Endothelial cell of umbilical vein (primary cell): ENCODE measurements at places on chromosomes 6 and 20.

- DNase-seq, result no peak
Measured at GRCh38 chr6:41429506-41430504, 94.4 kb downstream of the NCR2 start.

GRCh38 chr6:41901882-41902519 lies 6.8 kb upstream of the USP49 start:
- DNase-seq, result no peak

GRCh38 chr20:19815553-19815991 lies 57.5 kb downstream of the RIN2 start:
- DNase-seq, result peak; percentile 98

DNA sequence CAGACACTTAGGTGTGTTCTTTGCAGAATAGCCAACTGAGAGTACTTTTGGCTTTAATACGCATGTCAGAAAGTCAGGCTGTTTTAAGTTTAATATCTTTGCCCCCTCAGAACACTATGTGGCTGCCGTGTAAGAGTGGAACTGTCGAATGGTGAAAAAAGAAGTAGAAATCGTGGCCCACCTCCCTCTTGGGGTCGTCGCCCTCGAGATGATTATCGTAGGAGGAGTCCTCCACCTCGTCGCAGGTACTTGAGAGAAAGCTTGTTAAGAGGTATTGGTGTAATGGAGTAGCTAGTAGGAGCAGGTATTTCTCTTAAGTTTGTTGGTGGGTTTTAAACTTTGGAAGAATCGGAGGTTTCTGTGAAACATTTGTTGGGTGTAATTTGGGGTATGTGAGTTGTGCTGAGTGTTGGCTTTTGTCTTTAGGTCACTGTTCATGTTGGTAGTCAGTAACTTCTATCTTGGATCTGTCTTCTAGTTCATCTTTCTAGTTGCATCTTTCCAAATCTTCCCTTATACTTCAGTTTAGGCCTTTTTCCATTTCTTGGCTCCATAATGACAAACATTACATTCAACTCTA lies 4.7 kb downstream of the SRSF3 start:
- DNase-seq, result no peak

DNA sequence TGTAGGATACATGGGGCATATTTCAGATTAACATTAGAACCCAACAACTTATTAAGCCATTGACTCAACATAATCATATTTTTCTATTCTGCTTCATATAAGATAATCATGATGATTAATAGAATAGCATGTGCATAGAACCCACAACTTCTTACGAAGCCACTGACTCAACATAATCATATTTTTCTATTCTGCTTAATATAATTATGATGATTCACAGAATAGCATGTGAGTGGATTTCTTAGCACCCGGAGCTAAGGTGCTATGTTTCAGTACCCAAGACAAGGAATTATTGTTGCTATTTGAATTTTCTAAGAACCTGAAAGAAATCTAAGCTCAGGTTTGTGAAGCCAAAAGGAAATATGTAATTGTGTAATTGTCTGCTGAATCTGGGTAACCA lies 96.8 kb downstream of the TENT5A start:
- DNase-seq, result no peak

- DNase-seq, result no peak
Measured at GRCh38 chr6:118780668-118781067, 113.3 kb upstream of the ASF1A start.

DNA sequence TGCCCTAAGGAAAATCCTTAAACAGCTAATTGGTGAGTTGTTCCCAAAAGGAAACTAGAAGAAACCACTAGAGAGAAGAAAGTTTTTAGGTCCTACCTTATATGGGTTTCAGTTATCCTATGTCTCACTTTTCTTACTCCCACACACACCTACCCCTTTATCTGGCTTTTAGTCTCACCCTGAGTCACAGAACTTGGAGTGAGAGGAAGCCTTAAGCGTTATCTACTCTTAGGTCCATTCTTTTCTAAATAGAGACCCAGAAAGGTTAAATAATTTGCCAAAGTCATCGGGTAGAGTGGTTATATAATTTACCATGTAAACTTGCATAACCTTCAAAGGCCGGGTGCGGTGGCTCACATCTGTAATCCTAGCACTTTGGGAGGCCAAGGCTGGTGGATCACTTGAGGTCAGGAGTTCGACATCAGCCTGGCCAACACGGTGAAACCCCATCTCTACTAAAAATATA lies 4.3 kb upstream of the RPP21 start:
- no peak for DNase-seq
